ENCODE measurements at places on chromosomes 12 and 14. TPM values are rescaled to one million over a fixed set of nuclear protein-coding genes. Genes with fewer than 3 reads are reported as not detected.

The TMEM63C gene
- total RNA-seq, result 0.17 TPM

GRCh38 chr12:128534906-128535305, 267.9 kb downstream of the TMEM132C start:
- DNase-seq, result no peak

The RHEBL1 gene
- 0.10 TPM for total RNA-seq

DNA sequence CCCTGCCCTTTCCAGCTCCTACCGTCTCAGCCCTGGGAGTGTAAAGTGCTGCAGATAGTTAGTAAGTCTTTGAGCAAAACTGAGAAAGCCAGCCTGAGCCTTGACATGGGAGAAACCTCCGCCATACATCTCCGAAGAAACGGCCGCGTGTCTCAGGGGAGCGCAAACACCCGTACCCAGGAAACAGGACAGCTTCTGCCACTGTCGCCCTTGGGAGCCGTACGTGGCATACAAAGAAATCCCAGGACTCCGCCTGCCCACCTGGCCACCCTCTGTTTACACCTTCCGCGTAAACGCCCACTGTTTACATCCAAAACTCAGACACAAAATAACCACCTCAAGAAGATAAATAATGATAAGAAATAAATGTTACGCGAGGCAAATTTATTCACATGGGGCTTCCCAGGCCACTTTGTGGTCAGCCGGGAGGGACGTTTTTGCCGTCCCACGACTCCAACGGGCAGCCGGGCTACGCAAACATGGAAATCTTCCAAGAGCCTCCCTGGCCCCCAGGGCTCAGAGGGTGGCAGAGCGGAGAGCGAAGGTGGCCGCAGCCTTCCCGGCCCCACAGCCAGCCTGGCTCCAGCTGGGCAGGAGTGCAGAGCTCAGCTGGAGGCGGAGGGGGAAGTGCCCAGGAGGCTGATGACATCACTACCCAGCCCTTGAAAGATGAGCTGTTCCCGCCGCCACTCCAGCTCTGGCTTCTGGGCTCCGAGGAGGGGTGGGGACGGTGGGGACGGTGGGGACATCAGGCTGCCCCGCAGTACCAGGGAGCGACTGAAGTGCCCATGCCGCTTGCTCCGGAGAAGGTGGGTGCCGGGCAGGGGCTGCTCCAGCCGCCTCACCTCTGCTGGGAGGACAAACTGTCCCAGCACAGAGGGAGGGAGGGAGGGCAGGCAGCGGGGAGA, at the start of gene BDKRB2:
Gene BDKRB2, plus strand, starts transcription at position 689 of the 908 bp plus-strand sequence. CDS start 32,269 bp downstream, outside the sequence.
- peak; percentile 82 for DNase-seq

- DNase-seq, result no peak
Observed at GRCh38 chr12:27733052-27733656, 22.5 kb downstream of the MRPS35 start.

GRCh38 chr14:74938531-74939495, 15.8 kb upstream of the RPS6KL1 start:
- DNase-seq, result no peak
